ENCODE measurements at places on chromosomes 1 and 21.

- DNase-seq: no peak
- no peak overlapping the region for H3K4me3 ChIP-seq
- H3K27me3 ChIP-seq: peaks cover 7% of the 10 kb centered on the region
- H3K4me1 ChIP-seq: peaks cover 37% of the 10 kb centered on the region
Measured at GRCh38 chr1:235925016-235925415, 58.3 kb upstream of the LYST start.

- no peak for DNase-seq
- no peak overlapping the region for H3K27ac ChIP-seq
- no peak overlapping the region for H3K4me3 ChIP-seq
- H3K4me1 ChIP-seq: no peaks in the 10 kb centered on the region
- no peaks in the 10 kb centered on the region for H3K36me3 ChIP-seq
- H3K27me3 ChIP-seq: no peaks in the 10 kb centered on the region
Measured at GRCh38 chr1:97901017-97901658, 19.7 kb downstream of the DPYD start.

DNA sequence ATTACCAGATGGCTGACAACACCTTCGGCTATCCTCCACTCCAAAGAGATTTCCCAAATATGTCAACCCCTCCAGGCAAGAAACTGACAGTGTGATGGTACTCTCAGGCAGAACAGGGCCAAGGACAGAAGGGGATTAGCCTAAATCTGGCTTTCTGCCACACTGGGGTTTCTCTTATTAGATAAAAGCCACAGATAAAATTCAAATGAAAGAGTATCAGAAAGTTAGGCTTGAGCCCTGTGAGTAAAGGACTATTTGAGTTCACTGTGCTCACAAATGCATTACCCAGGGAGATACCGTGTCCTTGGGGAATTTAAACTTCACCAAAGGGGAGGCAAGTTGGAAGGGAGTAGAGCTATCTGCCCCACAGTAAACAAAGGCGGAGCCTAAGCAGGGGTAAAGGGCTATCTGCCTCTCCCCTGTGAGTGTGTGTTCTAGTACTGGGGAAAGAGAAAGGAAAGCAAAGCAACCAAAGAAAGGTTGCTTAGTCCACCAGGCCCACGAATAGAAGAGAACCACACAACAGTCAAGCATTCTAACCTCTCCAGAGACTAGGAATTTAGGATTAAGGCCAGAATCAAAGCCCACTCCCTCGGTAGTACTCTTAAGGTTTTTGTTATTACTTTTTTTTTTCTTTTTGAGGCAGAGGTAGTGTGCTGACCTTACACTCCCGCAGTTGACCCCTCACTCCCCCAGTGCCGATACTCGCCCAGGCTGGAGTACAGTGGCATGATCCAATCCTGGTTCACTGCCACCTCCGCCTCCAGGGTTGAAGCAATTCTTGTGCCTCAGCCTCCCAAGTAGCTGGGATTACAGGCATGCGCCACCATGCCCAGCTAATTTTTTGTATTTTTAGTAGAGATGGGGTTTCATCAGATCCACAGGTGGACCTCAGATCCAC, 12.7 kb downstream of the TPM3 start:
- H3K27me3 ChIP-seq: no peaks in the 10 kb centered on the region
- peaks cover 33% of the 10 kb centered on the region for H3K36me3 ChIP-seq
- peaks cover 63% of the 10 kb centered on the region for H3K4me1 ChIP-seq
- DNase-seq: no peak

DNA sequence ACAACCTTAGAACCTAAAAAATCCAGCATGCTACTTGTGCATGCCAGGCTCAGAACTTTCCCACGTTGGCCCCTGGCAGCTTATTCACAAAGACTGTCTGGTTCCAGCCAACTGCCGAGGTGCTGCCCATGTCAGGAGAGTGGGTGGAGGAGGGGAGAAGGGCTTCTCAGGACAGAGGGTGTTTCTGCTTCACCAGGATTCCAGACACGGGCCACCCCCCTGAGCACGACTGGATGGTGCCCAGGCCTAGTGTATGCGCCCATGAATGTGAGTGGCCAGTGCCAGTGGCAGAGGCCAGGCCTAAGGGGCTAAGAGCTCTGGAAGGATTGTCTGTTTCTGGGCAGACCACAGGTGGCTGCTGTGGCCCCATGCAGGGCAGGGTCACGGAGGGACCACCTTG, 148.2 kb upstream of the COL6A1 start:
- H3K36me3 ChIP-seq: no peaks in the 10 kb centered on the region
- DNase-seq: no peak
- H3K27me3 ChIP-seq: peaks cover 4% of the 10 kb centered on the region
- H3K27ac ChIP-seq: no peak overlapping the region
- no peak overlapping the region for H3K4me3 ChIP-seq
- peaks cover 46% of the 10 kb centered on the region for H3K4me1 ChIP-seq

GRCh38 chr1:162364498-162364897, 12.2 kb downstream of the SPATA46 start:
- H3K36me3 ChIP-seq: no peaks in the 10 kb centered on the region
- peaks cover 20% of the 10 kb centered on the region for H3K4me1 ChIP-seq
- H3K27me3 ChIP-seq: peaks cover 6% of the 10 kb centered on the region
- no peak overlapping the region for H3K4me3 ChIP-seq
- H3K27ac ChIP-seq: no peak overlapping the region
- DNase-seq: no peak

DNA sequence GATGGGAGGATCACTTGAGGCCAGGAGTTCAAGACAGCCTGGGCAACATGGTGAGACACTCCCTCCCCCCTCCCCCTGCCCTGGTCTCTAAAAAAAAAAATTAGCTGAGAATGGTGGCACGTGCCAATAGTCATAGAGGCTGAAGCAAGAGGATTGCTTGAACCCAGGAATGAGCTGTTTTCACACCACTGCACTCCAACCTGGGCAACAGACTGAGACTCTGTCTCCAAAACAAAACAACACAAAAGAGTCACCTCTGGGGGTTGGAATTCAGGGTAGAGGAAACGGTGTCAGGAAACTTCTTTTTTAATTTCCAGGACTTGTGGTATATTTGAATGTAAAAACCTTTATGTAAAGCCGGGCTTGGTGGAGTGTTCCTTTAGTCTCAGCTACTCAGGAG, 43.2 kb downstream of the RHOU start:
- no peak overlapping the region for H3K27ac ChIP-seq
- peaks cover 12% of the 10 kb centered on the region for H3K4me1 ChIP-seq
- no peaks in the 10 kb centered on the region for H3K27me3 ChIP-seq

DNA sequence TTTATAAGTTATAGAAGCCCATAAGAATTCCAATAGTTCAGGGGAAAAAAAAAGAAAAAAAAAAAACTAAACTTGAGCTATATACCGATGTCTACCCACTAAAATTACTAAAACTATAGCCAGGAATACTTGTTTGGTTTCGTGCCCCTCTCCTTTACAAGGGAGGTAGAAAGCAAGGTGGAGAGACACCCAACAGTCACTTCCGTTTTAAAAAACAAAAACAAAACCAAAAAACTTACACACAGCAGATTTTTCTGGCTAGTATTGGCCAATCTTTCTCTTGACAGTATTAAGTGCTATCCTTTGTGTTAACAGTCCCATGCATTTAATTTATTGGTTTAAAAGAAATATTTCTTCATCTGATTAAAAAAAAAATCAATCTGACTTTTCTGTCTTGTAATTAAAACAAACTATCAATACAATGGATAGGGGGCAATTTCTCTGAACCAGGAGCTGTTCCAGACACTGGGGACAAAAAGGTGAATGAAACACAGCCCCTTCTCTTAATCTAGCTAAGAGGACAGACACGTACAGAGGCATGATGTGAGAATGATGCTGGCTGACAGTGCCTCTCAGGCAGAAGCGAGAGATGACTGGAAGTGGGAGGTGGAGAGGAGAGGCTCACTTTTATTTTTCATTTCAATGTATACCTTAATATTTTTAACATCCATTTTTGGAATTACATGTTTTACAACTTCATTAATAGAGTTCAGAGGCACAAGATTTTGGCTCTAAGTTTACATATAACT, 214.8 kb downstream of the RERE start:
- DNase-seq: no peak
- H3K4me3 ChIP-seq: no peak overlapping the region
- H3K4me1 ChIP-seq: peaks cover 55% of the 10 kb centered on the region
- no peaks in the 10 kb centered on the region for H3K27me3 ChIP-seq
- H3K36me3 ChIP-seq: peaks cover 26% of the 10 kb centered on the region

DNA sequence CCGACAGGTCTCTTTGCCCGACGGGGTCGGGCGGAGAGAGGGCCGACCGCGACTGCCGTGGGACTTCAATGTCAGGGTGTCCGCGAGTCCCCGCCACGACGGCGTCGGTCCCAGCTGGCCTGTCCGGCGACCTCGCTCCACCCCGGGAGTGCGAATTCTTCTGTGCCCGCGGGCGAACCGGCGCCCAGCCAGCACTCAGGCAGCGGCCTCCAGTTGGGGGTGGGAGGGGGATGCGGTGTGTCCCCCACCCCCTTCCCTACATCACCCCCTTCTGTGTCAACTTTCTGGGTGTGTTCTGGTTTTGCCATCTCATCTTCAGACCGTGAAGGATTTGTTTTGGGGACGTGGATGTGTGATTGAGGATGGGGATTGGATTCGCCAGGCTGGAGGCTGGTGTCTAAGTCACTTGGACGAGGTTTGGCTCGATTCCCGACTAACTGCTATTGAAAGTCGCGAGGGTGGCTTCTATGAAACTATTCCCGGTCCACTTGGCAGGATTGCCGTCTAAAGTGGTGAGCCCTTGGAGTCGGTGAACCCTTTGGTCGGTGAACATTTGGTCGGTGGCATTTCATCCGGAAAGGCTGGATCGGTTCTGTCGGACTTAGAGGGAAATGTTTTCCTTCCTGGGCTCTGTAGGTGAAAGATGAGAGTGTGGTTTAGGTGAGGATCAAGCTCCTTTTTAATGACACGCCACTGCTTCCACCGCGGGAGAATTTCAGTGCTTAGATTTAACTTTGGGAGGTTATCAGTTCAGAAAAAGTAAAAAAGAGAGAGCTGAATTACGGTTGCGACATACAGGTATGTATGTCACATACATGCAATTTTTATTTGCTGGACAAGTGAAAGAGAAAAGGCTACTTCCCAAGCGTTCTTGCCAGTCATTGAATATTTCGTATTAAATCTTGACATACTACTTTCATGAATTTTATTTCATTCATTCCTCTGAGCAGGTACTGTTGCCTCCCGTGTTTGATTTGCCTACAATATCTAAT, 771 bp downstream of the ABCD3 start:
- H3K4me3 ChIP-seq: peak overlapping the region; percentile 91
- no peaks in the 10 kb centered on the region for H3K36me3 ChIP-seq
- H3K27ac ChIP-seq: no peak overlapping the region
- H3K27me3 ChIP-seq: peaks cover under 1% of the 10 kb centered on the region
- no peak for DNase-seq

- peaks cover 13% of the 10 kb centered on the region for H3K4me1 ChIP-seq
- H3K27ac ChIP-seq: no peak overlapping the region
- peaks cover 10% of the 10 kb centered on the region for H3K27me3 ChIP-seq
- H3K36me3 ChIP-seq: no peaks in the 10 kb centered on the region
- no peak overlapping the region for H3K4me3 ChIP-seq
- DNase-seq: no peak
Measured at GRCh38 chr21:35298757-35299156, 249.7 kb upstream of the RUNX1 start.

- H3K27ac ChIP-seq: no peak within 1 kb of the TSS
- H3K27me3 ChIP-seq: peaks cover 79% of the 10 kb centered on the region
- no peaks in the 10 kb centered on the region for H3K36me3 ChIP-seq
- H3K4me1 ChIP-seq: peaks cover 76% of the 10 kb centered on the region
- peak; percentile 71 for DNase-seq
Measured at GRCh38 chr1:156860628-156861423, at the start of gene NTRK1. Gene NTRK1 (plus strand): TSS chr1:156860865. CDS start chr1:156860935, 70 bp downstream.

DNA sequence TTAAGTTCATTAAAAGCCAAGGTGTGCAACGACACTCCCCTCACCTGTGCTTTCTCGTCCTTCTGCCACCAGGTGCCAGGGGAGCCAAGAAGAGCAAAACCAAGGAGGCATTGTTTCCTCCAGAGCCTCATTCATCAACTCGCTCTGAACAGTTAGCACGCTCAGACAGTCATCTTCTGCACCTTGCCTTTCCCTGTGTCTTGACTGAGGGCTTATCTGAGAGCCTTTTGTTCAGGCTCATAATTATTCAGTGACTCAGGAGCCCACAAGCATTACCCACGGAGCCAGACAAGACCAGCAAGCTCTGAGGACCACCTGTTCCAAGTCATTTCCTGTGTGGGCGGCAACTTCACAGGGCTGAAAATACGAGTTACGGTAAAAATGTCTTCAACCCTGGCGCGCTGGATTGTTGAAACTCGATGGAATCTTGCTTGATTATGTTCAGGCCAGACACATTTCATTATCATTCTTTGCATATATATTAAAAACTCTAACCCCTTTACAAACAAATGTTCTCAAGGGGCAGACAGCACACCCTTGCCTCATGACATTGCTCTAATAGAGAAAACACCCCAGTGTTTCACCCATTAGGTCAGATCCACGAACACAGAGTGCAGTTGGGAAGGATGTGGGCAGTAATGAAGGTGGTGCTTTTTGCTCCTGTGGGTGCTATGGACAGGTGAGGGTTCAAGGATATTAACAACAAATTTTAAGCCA, 89.7 kb upstream of the RUNX1 start:
- no peaks in the 10 kb centered on the region for H3K27me3 ChIP-seq
- no peak overlapping the region for H3K4me3 ChIP-seq
- peaks cover 13% of the 10 kb centered on the region for H3K4me1 ChIP-seq
- H3K36me3 ChIP-seq: no peaks in the 10 kb centered on the region
- no peak for DNase-seq

DNA sequence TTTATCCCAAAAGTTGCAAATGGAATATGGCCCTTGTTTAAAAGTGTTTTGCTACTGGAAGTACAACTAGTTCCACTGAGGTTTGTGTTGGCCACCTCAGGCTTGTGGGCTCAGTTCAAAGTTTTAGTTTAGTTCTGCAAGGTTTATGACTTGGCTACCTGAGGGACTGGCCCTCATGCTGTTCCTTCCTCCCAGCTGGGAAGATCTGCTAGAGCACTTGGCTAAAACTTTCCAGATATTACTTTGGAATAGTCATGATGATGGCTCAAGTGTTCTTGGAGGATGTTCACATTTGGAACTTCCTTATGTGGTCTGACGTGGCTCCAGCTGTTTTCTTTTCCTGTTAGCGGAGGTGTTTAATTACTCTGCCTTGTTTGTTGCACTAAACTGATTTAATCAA, 110.2 kb upstream of the IVNS1ABP start:
- no peaks in the 10 kb centered on the region for H3K36me3 ChIP-seq
- no peak overlapping the region for H3K27ac ChIP-seq
- H3K4me3 ChIP-seq: no peak overlapping the region
- DNase-seq: no peak
